ENCODE measurements at places on chromosomes 1 and 21.

DNA sequence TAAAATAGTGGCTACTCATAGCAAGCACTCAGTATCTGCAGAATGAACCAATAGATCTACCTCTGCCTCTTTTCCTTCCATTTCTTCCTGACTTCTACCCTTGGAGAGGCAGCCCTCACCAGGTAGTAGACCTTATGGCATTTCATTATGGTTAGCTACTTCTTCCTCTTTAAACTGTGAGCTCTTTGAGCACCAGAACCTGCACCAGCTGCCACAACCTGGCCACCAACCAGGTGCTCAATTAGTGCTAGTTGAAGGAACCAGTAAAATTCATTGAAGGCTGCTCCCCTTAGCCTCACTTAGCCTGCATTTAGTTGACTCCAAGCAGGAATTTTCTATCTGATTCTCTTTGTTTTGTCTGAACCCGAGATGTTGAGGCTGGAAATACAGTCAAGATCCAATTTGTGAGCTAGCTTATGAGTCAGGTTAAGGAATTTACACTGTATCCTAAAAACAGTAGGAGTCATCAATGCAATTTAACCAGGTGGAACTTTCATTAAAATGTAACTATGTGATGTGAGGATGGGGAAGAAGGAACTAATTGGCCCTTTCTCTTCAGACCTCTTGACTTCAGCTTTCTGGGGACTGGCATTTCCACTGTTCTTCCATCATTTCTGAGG, 81.5 kb upstream of the UBE2U start:
- DNase-seq: no peak

DNA sequence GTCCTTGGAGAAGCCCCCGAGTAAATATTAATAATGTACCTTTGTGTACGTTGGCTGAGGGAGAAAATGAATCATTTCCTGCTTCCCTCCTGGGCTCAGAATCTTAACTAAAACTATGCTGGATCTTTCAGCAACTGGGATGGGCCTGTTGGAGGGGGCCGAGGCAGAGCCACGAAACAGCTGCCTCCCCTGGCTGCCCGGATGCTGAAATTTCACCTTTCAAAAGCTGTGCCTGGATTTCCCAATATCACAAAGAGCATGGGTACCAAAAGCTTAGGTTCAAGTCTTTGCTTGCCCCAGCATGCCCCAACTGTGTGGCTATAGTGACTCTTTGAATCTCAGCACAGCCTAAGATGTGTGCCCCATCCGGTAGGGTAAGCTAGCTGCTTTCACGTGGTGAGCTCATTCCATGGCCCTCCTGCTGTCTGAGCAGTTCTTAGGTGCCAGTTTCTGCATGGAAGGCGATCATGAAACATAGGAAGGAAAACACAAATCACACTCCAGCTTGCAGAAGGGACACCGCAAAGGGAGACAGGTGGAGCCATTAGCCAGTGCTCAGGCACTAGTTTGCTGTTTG, 473.5 kb downstream of the PTPRU start:
- DNase-seq: no peak

- no peak for DNase-seq
These were observed 19.5 kb downstream of the LSS start for GRCh38 chr21:46208761-46209721.

- DNase-seq: no peak
These were observed 24.5 kb downstream of the CFHR5 start for GRCh38 chr1:197001828-197002227.

DNA sequence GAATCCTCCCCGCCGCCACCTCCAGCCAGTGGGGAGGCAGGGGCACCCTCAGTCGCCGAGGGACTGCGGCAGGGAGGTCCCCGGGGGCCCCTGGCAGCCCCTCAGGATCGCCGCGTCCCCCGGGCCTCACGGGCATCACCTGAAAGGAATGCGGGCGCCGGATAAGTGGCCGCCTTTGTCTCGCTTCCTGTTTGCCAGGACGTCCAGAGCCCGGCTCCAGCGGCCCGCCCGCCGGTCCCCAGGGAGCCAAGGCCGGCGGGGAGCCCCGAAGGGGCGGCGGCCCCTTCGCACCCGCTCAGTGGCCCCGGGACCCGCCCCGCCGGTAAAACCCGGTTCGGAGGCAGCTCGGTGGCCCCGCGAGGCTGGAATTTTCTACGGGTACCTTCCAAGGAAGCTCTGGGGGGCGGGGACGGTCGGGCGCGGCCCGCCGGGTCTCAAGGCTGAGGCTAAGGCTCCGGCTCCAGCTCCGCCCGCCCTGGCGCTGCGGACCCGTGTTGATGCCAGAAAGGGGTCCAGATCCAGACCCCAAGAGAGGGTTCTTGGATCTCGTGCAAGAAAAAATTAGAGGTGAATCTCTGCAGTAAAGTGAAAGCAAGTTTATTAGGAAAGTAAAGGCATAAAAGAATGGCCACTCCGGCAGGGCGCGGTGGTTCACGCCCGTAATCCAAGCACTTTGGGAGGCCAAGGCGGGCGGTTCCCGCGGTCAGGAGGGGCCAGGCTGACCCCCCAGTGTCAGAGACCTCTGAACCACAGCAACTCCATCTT, 12.6 kb downstream of the TINAGL1 start:
- DNase-seq: no peak

- no peak for DNase-seq
These were observed 82.3 kb downstream of the FCRL5 start for GRCh38 chr1:157469752-157470675.

- no peak for DNase-seq
These were observed 9.4 kb downstream of the OLIG2 start for GRCh38 chr21:33035147-33035546.

DNA sequence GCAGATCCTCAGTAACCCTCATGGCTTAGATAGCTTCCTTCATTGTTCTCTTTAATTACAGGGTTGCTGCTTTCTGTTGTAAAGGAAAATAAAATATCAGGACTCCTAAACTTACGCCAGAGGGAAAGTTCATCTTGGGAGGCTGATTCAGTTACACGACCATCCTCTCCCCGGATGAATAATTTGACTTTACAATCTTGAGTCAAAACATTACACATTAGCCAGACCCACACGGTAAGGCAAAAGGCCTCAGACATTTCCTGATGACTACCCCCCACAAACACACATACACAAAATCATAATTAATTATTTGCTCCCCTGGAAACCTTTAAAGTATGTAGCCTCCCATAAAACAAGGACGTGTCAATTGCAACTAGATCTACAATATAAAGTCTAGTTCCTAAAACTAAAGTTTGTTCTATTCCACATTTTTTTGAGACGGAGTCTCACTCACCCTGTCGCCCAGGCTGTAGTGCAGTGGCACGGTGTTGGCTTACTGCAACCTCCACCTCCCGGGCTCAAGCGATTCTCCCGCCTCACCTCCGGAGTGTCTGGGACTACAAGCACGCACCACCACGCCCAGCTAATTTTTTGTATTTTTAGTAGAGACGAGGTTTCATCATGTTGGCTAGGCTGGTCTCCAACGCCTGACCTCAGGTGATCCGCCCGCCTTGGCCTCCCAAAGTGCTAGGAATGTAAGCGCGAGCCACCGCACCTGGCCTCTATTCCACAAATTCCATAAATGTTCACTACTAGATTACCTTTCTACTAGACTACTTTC, 830 bp upstream of the PRDX1 start:
- DNase-seq: no peak

DNA sequence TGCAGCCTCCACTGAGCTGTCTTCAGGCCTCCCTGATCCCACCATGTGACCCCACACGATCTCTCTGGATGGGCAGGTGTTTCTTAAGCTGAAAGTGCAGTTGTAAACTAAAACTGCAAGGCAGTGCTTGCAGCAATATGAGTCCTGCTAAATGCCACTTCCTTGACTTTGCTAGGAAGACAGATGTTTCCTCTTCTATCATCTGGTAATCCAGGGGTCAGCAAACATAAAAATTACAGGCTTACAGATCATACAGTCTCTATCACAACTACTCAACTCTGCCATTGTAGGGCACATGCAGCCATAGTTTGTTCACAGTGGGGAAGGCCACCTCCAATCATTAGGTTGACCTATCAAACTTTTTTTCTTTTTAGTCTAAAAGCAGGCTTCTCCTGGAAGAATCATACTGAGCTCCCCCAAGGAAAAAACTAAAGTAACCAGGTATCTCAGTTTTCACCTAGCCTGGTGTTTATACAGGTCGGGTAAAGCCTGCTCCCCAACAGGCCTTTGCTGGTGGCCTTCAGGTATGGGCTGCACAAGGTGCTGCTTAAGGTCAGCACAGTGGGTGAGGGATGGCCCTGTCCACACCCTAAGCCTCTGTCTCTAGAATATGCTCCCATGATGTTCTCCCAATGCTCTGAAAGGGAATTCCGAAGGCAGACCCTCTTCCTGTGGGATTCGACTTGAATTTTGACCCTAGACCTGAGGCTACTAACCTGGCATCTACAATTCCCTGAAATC, 10.8 kb downstream of the ABCA4 start:
- DNase-seq: no peak

GRCh38 chr1:79460773-79461436, 454.4 kb upstream of the ADGRL4 start:
- DNase-seq: no peak
